Memory B cell (primary cell): ENCODE measurements at places on chromosomes 1 and 21.

GRCh38 chr1:202625416-202626360 lies 84.6 kb downstream of the SYT2 start:
- peak; percentile 42 for DNase-seq

GRCh38 chr1:193634470-193634869 lies 448.1 kb upstream of the B3GALT2 start:
- DNase-seq: no peak

- no peak for DNase-seq
These were observed 959.0 kb downstream of the PLA2G4A start for GRCh38 chr1:187787736-187788135.

DNA sequence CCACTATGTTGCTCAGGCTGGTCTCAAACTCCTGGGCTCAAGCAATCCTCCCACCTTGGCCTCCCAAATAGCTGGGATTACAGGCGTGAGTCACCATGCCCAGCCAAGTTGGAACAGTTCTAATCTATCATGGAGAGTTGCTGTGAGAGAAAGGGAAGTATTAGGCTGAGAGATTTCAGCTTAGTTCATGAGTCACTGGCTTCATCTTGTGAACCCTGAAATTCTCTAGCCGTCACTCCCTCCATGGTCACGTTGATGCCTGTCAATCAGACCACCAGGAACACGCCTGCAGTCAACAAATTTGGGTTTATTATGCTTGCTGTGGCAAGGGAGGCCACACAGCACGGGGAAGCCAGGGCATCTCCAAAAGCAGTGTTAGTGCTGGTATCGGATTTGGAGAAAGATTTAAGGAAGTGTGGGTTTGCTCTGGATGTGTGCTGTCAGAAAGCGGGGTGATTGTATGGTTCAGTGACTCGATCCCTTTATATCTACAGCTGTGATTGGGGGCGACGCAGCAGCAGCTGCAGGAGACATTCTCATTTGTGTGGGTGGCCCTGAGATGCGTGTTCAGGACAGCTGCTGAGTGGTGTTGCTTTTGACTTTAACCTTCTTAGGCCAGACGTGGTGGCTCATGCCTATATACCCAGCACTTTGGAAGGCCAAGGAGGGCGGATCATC lies 18.7 kb downstream of the UQCRHL start:
- DNase-seq: no peak

- no peak for DNase-seq
These were observed 109.6 kb downstream of the AKT3 start for GRCh38 chr1:243740255-243740999.

DNA sequence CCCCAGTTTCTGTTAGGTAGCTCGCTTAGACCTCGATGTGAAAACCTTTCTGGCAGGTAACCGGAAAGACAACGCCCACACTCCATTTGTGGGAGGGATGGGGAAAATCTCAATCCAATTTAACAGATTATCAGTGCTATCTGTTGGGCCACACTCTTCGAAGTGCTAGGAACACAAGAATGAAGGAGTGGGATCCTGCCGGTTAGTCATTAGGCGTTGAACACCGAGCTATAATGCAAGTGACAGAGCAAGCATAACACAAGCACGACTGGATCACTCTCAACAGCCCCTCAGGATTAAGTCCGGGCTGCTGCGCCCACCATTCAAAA lies 531 bp downstream of the SNIP1 start:
- no peak for DNase-seq

- no peak for DNase-seq
These were observed 168.3 kb upstream of the SGIP1 start for GRCh38 chr1:66365635-66366034.

- DNase-seq: no peak
These were observed 202.4 kb downstream of the TOMM20 start for GRCh38 chr1:234926264-234926558.

DNA sequence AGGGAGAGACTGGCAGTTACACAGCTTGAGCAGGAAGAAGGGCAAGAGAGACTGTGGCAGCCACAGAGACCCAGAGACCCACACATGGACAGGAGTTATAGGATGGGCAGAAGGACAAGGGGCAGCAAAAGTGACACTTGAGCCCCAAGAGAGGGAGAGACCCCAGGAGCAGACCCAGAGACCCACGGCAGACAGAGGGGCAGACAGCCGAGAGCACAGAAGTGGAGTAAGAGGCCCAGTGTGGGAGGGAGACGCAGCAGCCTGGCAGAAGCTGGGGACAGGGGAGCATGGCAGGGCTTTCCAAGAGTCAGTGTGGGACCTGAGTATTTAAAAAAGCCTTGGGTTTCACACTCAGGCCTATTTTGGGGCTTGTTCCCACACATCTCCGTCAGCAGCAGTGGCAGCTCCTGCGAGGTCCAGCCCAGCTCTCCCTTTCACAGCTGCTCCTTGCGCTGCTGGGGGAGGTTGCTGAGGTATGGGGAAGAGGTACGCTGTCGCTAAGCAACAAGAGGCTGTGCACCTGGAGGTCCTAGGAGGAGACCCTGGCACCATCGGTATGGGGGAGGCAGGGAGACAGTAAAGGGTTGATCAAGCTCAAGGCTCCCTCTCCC lies 9.0 kb upstream of the MEF2D start:
- DNase-seq: no peak

- no peak for DNase-seq
These were observed 420 bp upstream of the VPS13D start for GRCh38 chr1:12229386-12229834.
